ENCODE measurements at places on chromosomes 2 and 18.

DNA sequence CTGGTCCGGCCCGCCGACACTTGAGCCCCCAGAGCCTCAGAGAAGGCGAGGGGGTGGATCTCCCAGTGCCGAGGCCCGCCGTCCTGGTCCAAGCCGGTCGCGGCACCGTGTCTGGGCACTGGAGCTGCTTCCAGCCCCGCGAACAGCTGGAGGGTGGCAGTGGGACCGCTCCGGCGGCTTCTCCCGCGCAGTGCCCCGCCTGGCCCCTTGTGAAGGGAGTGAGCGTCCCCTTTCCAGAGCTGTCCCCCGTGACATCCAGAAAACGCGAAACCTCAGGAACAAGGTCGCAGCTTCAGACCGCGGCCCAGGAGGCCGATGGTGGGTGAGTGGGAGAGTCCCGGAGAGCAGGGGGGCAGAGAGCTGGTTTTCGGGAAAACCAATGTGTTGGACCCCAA, 579 bp upstream of the EMX1 start:
- DNase-seq = no peak

- no peak for DNase-seq
Measured at GRCh38 chr18:55265984-55266383, 306.7 kb upstream of the CCDC68 start.

GRCh38 chr2:135226961-135227360, 174.9 kb downstream of the RAB3GAP1 start:
- DNase-seq = no peak

- DNase-seq = no peak
Measured at GRCh38 chr2:48749291-48750127, 6.0 kb downstream of the LHCGR start.

- DNase-seq = no peak
Measured at GRCh38 chr18:61722247-61722646, 170.6 kb downstream of the RNF152 start.

DNA sequence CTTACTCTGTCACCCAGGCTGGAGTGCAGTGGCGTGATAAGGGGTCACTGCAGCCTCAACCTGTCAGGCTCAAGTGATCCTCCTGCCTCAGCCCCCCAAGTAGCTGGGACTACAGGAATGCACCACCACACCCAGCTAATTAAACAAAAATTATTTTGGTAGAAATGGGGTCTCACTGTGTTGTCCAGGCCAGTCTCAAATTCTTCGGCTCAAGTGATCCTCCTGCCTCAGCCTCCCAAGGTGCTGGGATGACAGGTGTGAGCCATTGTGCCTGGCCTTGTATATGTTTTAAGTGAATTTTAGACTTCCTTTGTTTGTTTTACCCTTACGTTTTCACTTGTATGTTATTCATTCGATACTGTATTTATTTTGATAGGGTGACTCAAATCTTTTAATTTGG, 34.7 kb upstream of the ITSN2 start:
- no peak for DNase-seq

- DNase-seq = no peak
Measured at GRCh38 chr2:173184031-173185004, 108.7 kb downstream of the MAP3K20 start.

GRCh38 chr18:65942854-65943253, 192.0 kb downstream of the CDH7 start:
- DNase-seq = no peak
